Activated T-cell treated with anti-CD3 and anti-CD28 coated beads, Interleukin-2, amount 50 U/mL, for 24 hours (primary cell): ENCODE measurements at places on chromosomes 12 and 14.

GRCh38 chr14:59254146-59254910 is 65.9 kb downstream of the DAAM1 start:
- peaks cover 1% of the 10 kb centered on the region for H3K4me1 ChIP-seq
- no peaks in the 10 kb centered on the region for H3K36me3 ChIP-seq
- H3K27ac ChIP-seq: no peak overlapping the region

GRCh38 chr12:14928931-14929330 is 9.4 kb downstream of the ERP27 start:
- peaks cover 7% of the 10 kb centered on the region for H3K4me1 ChIP-seq
- no peaks in the 10 kb centered on the region for H3K27me3 ChIP-seq
- DNase-seq: no peak

- no peaks in the 10 kb centered on the region for H3K36me3 ChIP-seq
- H3K4me3 ChIP-seq: no peak overlapping the region
- H3K4me1 ChIP-seq: no peaks in the 10 kb centered on the region
- peaks cover 14% of the 10 kb centered on the region for H3K27me3 ChIP-seq
- H3K27ac ChIP-seq: no peak overlapping the region
- no peak for DNase-seq
These were observed 170.7 kb upstream of the GZMB start for GRCh38 chr14:24804552-24805212.

DNA sequence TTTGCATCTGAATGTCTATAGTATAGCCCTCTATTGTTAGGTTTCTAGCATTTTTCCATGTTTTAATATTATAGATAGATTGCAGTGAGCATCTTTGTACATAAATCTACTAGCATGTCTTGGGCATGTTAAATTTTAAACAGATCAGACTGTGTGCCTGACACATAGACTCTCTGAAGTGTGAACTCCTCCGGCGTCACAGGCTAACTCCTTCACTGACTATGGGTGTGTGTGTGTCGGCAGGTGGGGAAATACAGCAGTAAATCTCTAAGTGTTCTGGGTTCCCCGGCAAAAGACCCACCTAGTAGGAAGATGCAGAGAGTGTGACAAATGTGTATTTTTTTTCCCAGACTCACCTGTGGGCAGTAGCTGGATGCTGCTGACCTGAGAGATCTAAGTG is 2.3 kb downstream of the VWF start:
- peaks cover 6% of the 10 kb centered on the region for H3K27me3 ChIP-seq
- no peak overlapping the region for H3K4me3 ChIP-seq
- no peaks in the 10 kb centered on the region for H3K4me1 ChIP-seq
- H3K36me3 ChIP-seq: no peaks in the 10 kb centered on the region
- H3K27ac ChIP-seq: no peak overlapping the region

- H3K4me3 ChIP-seq: no peak overlapping the region
- H3K27ac ChIP-seq: no peak overlapping the region
These were observed 25.5 kb downstream of the SLC25A3 start for GRCh38 chr12:98618952-98619351.

GRCh38 chr14:37034410-37035285 is 137.8 kb downstream of the SLC25A21 start:
- no peak overlapping the region for H3K4me3 ChIP-seq
- H3K27me3 ChIP-seq: no peaks in the 10 kb centered on the region
- H3K36me3 ChIP-seq: no peaks in the 10 kb centered on the region
- no peaks in the 10 kb centered on the region for H3K4me1 ChIP-seq

- H3K27me3 ChIP-seq: peaks cover 42% of the 10 kb centered on the region
- no peak for DNase-seq
- no peaks in the 10 kb centered on the region for H3K4me1 ChIP-seq
- no peak overlapping the region for H3K4me3 ChIP-seq
- H3K36me3 ChIP-seq: no peaks in the 10 kb centered on the region
These were observed 38.1 kb downstream of the BBS10 start for GRCh38 chr12:76310110-76310509.

- H3K36me3 ChIP-seq: no peaks in the 10 kb centered on the region
- H3K27me3 ChIP-seq: no peaks in the 10 kb centered on the region
- H3K27ac ChIP-seq: no peak overlapping the region
- no peak overlapping the region for H3K4me3 ChIP-seq
These were observed 106.1 kb upstream of the PLXNC1 start for GRCh38 chr12:94042321-94042720.

DNA sequence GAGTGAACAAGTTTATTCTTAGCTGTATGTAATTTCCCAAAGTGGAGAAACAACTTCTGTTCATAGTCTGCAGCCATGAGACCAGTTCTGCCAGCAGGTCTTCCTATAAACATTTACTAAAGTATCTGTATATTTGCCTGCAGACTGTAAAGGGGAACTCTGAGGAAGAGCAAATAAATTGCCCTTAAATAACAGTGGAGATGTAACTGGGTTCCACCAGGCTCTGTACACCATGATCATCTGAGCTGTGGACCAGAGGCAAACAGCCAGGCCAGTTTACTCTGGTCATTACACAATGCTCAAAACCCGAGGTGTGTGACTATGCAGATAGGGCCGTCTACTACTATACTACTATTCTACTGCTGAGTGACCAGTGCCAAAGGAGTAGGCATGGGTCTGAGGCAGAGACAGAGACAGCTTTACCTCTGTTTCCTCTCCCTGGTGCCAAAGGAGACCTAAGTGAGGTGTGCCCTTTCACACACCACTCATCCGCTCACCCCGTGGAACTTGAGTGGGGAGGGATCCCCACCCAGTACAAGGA is 21.1 kb upstream of the CERS5 start:
- DNase-seq: no peak
- H3K27ac ChIP-seq: peak overlapping the region; percentile 96
- no peaks in the 10 kb centered on the region for H3K27me3 ChIP-seq
- H3K4me1 ChIP-seq: peaks cover 56% of the 10 kb centered on the region
- H3K36me3 ChIP-seq: peaks cover 83% of the 10 kb centered on the region
- H3K4me3 ChIP-seq: peak overlapping the region; percentile 15

DNA sequence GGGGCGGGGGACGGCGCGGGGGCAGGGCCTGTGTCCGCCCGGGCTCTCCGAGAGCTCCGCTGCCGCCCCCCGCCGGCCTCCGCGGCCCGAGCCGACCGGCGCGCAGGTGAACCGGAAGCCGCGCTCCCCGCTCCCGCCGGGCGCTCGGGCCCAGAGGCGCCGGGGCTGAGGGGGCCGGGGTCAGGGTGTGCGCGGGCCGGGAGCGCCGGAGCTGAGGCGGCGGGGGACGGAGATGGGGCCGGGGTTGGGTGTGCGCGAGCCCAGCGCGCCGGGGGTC is 431 bp downstream of the HIP1R start:
- peaks cover 49% of the 10 kb centered on the region for H3K4me1 ChIP-seq
- H3K4me3 ChIP-seq: peak overlapping the region; percentile 85
- H3K27me3 ChIP-seq: no peaks in the 10 kb centered on the region
- DNase-seq: no peak

GRCh38 chr12:55718015-55718414 is 2.2 kb downstream of the BLOC1S1 start:
- H3K36me3 ChIP-seq: peaks cover 46% of the 10 kb centered on the region
- no peaks in the 10 kb centered on the region for H3K27me3 ChIP-seq
- peaks cover 44% of the 10 kb centered on the region for H3K4me1 ChIP-seq
- peak overlapping the region; percentile 97 for H3K27ac ChIP-seq
- DNase-seq: no peak
- H3K4me3 ChIP-seq: peak overlapping the region; percentile 91

DNA sequence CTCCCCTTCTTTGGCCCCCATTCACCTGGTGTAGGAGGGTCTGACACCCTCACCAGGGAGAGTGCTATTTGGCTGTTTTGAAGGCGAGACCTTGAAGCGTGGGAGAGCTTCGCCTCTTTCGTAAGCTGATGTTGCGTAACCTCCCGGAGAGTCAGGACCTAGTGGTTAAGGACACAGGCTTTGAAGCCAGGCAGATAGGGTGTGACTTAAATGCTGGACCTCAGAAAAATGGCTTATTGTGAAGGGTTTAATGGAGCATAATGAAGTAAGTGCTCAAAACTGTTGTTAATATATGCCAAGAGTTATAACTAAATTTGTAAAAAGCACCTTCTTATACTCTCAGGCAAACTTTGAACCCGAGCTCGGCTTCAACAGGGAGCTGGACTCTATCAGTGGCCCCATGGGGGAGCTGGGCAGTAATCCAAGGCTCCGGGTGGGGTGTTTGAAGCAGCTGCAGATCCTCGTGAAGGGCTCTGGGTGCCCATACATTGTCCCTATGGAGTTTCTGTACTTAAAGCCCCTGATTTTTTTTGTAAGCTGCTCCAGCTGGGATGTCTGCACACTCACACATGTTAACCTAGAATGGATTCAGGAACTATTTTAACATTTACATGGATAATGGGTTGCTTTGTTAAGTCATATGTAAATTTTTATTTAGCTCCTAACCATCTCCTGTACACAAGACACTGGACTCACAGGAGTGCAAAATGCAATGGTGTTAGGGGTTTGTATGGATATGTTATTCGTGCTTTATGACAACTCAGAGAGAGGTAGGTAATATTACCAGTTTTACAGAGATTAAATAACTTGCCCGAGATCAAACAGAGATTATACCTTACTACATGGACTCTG is 26.0 kb downstream of the PPFIBP1 start:
- no peak for DNase-seq
- peaks cover 6% of the 10 kb centered on the region for H3K27me3 ChIP-seq
- no peaks in the 10 kb centered on the region for H3K36me3 ChIP-seq
- no peak overlapping the region for H3K4me3 ChIP-seq

GRCh38 chr14:91358654-91359220 is 58.9 kb downstream of the CCDC88C start:
- peak overlapping the region; percentile 82 for H3K27ac ChIP-seq
- H3K4me3 ChIP-seq: no peak overlapping the region
- peaks cover 51% of the 10 kb centered on the region for H3K36me3 ChIP-seq

- H3K4me1 ChIP-seq: peaks cover 88% of the 10 kb centered on the region
- no peak overlapping the region for H3K4me3 ChIP-seq
- peak overlapping the region; percentile 77 for H3K27ac ChIP-seq
These were observed 10.4 kb downstream of the PCNX1 start for GRCh38 chr14:70917633-70918032.

DNA sequence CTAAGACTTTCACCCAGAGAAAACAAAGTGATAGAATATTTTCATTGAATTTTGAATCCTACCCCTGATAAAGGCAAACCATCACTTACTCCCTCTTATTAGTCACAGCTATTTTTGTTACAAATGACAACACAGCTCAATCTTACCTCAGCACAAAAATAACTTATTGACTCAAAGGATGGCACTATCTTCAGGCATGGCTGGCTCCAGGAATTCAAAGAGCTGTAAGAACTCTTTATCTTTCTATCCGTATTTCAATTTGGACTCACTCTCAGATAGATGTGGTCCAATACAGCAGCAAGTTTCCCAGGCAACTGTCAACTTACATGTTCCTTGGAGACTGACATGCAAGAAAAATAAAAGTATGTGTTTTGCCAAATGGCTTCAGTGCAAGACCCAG is 709.4 kb upstream of the MDGA2 start:
- no peaks in the 10 kb centered on the region for H3K27me3 ChIP-seq
- no peak overlapping the region for H3K27ac ChIP-seq
- H3K36me3 ChIP-seq: no peaks in the 10 kb centered on the region
- no peak overlapping the region for H3K4me3 ChIP-seq
- no peak for DNase-seq
- no peaks in the 10 kb centered on the region for H3K4me1 ChIP-seq

- no peaks in the 10 kb centered on the region for H3K27me3 ChIP-seq
- no peak overlapping the region for H3K4me3 ChIP-seq
- no peaks in the 10 kb centered on the region for H3K4me1 ChIP-seq
- no peak for DNase-seq
These were observed 17.4 kb downstream of the CEP170B start for GRCh38 chr14:104882325-104882973.

DNA sequence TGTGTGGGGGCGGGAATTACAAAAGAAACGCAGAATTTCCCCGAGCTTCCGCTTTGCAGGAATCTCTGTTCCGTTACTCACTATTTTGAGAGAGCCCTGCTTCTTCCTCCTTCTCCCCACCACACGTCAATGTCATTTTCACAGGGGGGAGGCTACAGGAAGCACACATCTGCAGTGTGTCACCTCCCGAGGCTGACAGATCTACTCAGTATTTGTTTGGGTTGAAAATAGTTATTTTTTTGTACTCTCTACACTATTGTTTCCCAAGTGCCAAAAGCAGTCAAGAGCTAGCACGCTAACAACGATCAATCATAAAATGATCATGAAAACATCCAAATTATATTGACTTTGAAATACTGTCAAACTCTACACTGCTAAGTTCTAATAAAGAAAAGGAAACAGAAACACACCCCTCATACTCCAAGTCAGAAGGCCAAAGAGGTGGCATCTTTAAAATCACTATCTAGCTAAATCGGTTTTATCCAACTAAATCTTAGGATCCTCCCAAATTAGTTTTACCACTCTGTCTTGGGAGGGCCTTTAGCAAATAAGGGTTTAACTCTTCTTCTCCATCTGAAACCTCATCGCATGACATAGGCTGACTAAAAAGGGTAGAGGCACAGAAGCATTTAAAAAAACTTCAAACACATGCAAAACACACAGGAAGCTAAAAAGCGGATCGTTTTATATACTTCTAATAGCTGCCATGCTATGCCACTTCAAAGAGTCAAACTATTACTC is 51.8 kb downstream of the FOXN3 start:
- peak; percentile 56 for DNase-seq
- H3K27ac ChIP-seq: peak overlapping the region; percentile 96

DNA sequence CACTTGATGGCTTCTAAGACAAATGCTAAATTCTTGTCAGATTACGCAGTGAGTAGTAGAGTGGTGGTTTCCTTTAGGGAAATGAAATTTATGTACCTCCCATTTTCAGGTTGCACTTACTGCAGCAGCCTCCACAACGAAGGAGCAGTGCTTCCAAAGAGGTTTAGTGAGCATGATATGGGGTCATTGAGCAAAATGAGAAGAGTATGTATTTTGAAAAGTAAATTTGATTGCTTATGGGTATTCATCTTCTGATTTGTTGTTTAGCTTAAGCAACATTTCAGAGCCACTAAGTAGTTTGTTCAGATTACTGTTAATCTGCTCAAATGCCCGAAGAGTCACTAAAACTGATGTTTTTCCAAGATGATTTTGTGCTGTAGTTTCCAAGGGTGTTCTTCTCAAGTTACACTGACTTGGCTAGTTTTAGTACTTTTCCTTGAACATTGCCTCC is 493.6 kb downstream of the PCNX1 start:
- H3K4me1 ChIP-seq: peaks cover 39% of the 10 kb centered on the region
- no peaks in the 10 kb centered on the region for H3K27me3 ChIP-seq
- peaks cover 2% of the 10 kb centered on the region for H3K36me3 ChIP-seq
- DNase-seq: no peak
- no peak overlapping the region for H3K27ac ChIP-seq
- no peak overlapping the region for H3K4me3 ChIP-seq

GRCh38 chr14:55448141-55448614 is 7.8 kb upstream of the TBPL2 start:
- no peak overlapping the region for H3K4me3 ChIP-seq
- peak overlapping the region; percentile 32 for H3K27ac ChIP-seq
- H3K36me3 ChIP-seq: no peaks in the 10 kb centered on the region
- H3K27me3 ChIP-seq: no peaks in the 10 kb centered on the region
- DNase-seq: no peak
- H3K4me1 ChIP-seq: peaks cover 36% of the 10 kb centered on the region

GRCh38 chr12:11650286-11651281 is 1.1 kb downstream of the ETV6 start:
- H3K36me3 ChIP-seq: peaks cover 34% of the 10 kb centered on the region
- peaks cover 53% of the 10 kb centered on the region for H3K4me1 ChIP-seq
- H3K27ac ChIP-seq: peak overlapping the region; percentile 94
- peak overlapping the region; percentile 86 for H3K4me3 ChIP-seq
